ENCODE measurements at places on chromosomes 4 and X. TPM values are rescaled to one million over a fixed set of nuclear protein-coding genes. Genes with fewer than 3 reads are reported as not detected.

DNA sequence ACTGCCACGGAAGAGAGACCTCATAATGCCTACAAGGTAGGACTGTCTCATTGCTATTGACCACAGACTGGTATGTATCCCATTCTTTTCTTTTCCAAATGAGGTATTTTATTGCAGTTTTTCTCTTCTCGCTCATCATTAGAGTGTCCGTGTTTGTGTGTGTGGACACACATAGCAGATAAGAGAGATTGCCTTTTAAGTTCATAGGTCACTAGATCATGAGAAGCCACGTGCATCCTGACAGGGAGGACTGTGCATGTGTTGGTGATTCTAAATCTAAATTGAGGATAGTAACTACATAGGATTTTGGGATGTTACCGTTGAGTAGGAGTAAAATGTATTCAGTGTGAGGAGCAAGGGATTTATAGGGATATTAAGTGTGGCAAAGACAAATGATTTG is 37.3 kb downstream of the HPGD start:
- DNase-seq = no peak

- no peak for DNase-seq
Observed at GRCh38 chrX:154986826-154987575, 35.5 kb downstream of the F8 start.

GRCh38 chrX:38379088-38379487 is 26.7 kb downstream of the OTC start:
- no peak for DNase-seq

The TLR10 gene
- total RNA-seq = not detected

The RRH gene
- not detected for total RNA-seq

GRCh38 chr4:8878421-8878820 is 6.8 kb upstream of the HMX1 start:
- no peak for DNase-seq

The USP17L13 gene
- not detected for total RNA-seq

The GAGE12J gene
- total RNA-seq = not detected

The GCNA gene
- total RNA-seq = 0.90 TPM

- no peak for DNase-seq
Observed at GRCh38 chrX:17081511-17081910, 135.1 kb downstream of the REPS2 start.

Measured in pancreas (tissue), 10 donors.